ENCODE measurements at places on chromosomes 7 and 10.

GRCh38 chr10:123997486-123998196, 95.8 kb downstream of the CHST15 start:
- no peak for DNase-seq

DNA sequence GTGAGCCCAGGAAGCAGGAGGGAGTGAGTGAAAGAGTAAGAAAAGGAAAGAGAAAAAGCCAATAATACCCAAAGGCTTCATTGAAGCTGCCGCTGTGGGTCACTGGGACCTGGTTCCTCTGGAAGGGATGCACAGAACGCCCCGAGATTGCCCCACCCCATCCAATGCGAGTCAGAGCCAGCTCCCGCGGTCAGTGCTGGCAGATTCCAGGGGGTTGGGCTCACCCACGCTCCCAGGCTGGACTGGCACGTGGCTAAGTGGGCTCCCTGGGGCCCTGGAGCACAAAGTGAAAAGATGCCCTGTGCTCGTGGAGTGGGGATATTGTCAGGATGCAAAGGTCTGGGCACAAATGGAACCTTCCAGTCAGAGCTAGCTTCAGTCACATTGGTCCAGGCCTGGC, 117.0 kb downstream of the OAT start:
- DNase-seq: no peak

- DNase-seq: no peak
Measured at GRCh38 chr10:421170-421569, 268.3 kb downstream of the DIP2C start.

DNA sequence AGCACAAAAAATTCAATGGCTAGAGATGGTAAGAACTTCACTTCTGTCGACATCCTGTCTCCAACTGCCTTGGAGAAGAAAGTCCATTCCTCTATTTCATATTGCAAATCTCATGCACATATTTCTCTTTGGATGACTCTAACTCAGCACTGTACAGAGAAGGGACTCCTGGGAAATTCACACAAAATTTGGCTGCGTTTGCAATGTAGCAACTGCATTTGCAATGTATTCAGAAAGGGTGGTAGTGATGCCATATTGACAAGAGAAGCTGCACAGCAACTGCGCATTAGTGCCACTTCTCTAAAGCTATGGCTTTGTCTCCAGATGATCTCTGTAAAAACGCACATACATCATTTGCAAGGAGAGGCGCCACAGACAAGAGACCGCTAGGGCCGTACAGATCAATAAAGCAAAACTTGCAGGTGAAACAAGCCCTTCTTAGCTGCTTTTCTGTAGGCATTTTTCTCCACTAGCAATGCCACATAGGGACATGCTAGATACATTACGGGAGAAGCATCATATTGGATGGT, 389.5 kb downstream of the TCERG1L start:
- no peak for DNase-seq

DNA sequence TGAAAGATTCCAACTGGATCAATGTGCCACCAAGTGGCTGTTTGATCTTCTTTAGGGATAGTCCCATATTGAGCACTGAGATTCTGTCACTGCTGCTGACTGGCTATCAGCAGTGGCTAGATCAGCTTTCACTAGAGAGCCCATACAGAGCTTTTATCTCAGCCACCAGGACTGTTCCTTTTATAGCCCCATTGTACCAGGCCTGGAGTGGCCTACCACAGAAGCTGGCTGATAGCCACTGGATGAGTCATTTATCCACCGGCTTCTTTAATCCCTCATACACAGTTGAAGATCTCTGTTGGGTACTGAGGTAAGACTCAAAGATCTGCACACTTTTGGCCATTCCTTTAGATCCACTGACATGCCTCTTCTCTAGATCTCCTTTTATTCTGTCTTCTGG, 1101.1 kb downstream of the SORCS3 start:
- no peak for DNase-seq

DNA sequence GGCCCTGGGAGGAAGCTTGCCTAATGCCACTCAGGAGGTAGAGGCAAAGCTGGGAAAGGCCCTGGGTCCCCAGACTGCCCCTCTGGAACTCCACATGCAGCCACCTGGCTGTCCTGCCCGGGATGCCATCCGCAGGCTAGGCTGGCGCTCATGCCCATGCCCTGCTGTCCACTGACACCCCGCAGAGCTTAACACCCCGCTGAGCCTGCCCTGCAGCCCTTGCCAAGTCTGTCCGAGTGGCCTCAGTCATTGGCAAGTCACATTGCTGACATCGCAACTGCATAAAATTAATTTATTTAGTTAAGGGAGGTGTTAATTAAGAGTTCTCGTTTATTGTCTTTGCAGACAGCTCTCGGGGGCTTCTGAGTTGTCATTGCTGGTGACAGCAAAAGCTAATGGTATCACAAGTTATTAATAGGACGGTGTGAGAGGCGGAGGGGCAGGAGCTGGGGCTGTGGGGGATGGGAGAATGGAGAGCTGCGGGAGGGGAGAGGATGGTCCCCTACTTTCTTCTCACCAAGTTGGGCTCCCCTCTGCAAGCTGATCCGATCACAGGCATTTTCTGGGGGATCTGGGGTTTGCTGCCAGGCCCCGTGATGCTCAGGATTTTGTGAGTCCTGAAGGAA, 55.6 kb upstream of the PCBD1 start:
- DNase-seq: no peak
